Stimulated activated CD8-positive, alpha-beta memory T cell treated with anti-CD3 and anti-CD28 coated beads, Interleukin-15, amount 100 ng/mL, for 4 hours (primary cell): ENCODE measurements at places on chromosomes 13 and 19.
A peak's percentile ranks its signal among the peaks of the same experiment; 100 is the strongest.

DNA sequence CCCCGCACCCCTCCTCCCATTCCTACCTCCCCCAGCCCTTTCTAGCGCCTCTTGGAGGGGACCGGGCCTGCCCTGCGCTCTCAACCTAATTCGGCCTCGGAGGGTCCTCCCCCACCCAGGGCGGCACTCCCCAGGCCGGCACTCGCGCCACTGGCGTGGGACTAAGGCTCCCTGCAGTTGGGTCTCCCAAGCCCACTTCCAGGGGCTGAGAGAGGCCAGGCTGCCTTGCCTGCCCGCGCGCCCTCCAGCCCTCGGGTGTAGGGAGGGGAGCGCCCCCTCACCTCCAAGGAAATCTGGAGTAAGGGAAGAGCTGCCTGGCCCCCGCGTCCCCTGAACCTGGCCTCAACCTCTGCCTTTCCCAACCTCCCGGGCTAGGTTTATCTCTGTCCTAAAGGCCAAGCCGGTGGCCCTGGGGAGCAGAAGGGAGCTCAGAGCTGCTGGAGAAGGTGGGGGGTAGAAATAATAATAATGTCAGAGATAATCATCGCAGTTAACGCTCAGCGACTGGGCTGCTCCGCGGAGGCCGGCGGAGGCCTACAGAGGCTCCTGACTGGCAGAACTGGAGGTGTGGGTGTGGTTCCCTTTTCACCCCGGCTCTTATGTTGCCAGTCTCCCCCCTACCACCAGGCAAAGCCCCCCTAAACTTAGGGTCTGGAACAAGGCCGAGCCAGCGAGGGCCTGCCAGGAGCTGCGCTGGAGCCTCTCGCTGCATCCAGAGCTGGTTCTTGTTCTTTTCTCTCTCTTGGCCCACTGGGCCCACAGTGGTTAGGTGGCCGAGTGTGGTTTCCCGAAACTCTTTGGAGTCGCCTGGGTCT, 9.6 kb downstream of the ZIC2 start:
- DNase-seq: no peak

DNA sequence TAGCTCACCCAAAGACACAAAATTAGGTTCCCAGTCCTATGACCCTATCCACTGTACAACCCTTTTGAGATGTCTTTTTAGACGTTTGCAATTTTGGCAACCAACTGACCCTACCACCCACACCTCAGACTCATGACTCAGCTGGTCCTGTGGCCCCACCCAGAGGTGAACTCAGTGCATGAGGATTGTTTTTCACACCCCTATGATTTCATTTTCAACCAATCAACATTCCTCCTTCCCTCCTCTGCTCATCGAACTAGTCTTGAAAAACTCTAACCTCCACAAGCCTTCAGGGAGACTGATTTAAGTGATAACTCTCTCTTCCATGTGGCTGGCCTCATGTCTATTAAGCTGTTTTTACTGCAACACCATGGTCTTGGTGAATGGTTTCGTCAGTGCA, 350.7 kb downstream of the UQCRFS1 start:
- no peak for DNase-seq

- no peak for DNase-seq
These were observed 9.8 kb upstream of the CEACAM18 start for GRCh38 chr19:51468545-51468920.

GRCh38 chr19:28701491-28701890, 511.5 kb downstream of the UQCRFS1 start:
- no peak for DNase-seq

- DNase-seq: no peak
These were observed 543.6 kb downstream of the RFC3 start for GRCh38 chr13:34361560-34361959.

- peak; percentile 23 for DNase-seq
These were observed 9.3 kb downstream of the MPND start for GRCh38 chr19:4352701-4353121.

DNA sequence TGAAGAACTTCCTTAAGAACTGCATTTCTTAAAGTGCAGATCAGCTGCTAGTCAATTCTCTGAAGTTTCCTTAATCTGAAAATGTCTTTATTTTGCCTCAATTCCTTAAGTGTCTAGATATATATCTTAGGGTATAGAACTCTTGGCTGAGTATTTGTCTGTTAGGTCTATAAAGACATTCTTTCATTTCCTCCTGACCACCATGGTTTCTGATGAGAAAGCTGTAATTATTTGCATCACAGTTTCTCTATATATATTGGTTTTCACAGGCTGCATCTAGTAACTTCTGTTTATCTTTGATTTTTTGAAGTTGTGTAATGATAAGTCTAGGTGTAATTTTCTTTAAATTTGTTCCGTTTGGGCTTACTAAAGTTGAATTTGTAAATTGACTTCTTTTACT, 15.2 kb downstream of the NDFIP2 start:
- DNase-seq: no peak

GRCh38 chr13:76667551-76667950, 218.7 kb downstream of the KCTD12 start:
- DNase-seq: no peak

DNA sequence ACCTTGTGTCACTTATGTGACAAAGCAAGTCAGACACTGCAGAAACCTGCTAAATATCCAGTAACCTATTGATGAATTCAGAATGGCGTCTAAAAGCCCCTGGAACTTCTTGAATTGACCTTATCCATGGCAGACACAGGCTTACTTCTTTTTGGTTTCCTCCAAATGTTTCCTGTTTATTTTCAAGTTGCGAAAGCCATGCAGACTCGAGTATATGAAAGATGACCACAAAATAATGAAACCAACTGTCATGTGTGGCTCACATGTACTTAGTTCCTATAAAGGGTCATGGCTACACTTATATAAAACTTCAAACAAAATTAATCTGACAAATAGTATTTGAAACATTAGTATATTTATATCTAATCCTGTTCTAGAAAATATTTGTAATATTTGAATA, 113.1 kb upstream of the FNDC3A start:
- DNase-seq: no peak

- no peak for DNase-seq
These were observed 36.7 kb upstream of the STK24 start for GRCh38 chr13:98613591-98613990.

DNA sequence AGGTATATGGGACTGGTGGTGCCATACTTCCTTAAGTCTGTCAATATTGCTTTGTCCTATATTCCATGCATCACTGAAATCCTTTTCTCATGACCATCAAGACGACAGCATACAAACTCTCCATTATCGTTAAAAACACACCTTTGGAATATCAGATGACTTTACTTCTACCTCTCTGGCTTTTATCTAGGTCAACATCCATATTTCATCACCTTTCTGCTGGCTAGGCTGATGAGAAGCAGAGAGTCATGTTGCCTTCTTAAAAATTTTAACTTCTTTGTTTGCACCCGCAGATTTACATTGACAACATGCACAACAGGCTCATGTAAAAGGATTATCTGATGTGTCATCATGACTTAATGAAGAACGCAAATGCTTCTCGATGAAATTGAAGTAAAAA, 771.4 kb downstream of the OLFM4 start:
- DNase-seq: no peak

GRCh38 chr19:10587022-10587838, at the start of gene AP1M2:
Gene AP1M2, minus strand, starts transcription at chr19:10587312. Its CDS starts 81 bp downstream, at chr19:10587231.
- no peak for DNase-seq

GRCh38 chr19:43618921-43619261, 538 bp downstream of the ZNF428 start:
- DNase-seq: no peak

- DNase-seq: no peak
These were observed 624.9 kb upstream of the PCDH9 start for GRCh38 chr13:67854990-67855389.

GRCh38 chr13:113767366-113767765, 8.3 kb downstream of the TMEM255B start:
- no peak for DNase-seq
